ENCODE measurements at places on chromosomes 16 and 17.

GRCh38 chr16:75792771-75793492, 66.6 kb upstream of the CPHXL start:
- DNase-seq = no peak

GRCh38 chr16:1923299-1924034, 5.3 kb upstream of the HS3ST6 start:
- DNase-seq = no peak

- DNase-seq = no peak
Observed at GRCh38 chr16:10896723-10897122, 19.7 kb downstream of the CIITA start.

GRCh38 chr17:58335779-58336455, 7.3 kb upstream of the TSPOAP1 start:
- peak; percentile 96 for DNase-seq

DNA sequence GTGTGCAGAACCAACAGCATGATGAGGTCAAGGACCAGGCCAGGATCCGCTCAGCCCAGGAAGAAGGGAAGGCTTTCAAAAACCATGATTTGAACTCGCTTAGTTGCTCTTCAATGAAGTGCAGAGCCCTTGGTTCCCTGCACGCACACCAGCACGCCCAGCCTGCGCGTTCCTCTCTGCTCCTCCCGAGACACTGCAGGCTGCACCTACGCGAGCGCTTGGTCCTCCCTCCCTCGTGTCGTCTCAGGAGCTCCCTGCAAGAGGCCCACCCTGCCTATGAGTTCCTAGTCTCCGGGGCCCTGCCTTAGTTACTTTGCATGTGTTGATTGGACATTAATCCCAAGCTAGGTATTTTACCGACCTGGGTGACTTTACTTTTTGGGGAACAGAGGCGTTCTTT, 132.9 kb upstream of the TNRC6C start:
- DNase-seq = no peak
